ENCODE measurements at places on chromosomes 3 and 15.
A peak's percentile ranks its signal among the peaks of the same experiment; 100 is the strongest.

GRCh38 chr3:110430146-110430545 is 641.5 kb upstream of the NECTIN3 start:
- DNase-seq: no peak

DNA sequence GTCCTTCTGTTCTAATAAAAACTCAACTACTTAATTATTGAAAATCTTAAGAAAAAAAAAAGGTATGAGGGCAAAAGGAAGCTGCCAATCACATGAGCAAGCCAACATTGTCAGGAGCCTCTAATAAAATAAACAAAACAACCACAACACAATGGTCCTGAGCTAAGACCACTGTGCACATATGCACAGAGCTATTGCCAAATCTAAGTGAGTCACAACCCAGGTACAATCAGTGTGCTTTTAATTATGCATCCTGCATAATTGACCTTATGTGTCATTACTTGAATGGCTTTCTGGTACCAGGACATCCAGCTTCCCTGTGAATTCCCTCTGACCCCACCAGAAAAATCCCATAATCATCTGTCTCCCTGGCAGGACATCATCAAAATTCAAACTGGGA is 639.8 kb downstream of the MAGI1 start:
- DNase-seq: no peak

DNA sequence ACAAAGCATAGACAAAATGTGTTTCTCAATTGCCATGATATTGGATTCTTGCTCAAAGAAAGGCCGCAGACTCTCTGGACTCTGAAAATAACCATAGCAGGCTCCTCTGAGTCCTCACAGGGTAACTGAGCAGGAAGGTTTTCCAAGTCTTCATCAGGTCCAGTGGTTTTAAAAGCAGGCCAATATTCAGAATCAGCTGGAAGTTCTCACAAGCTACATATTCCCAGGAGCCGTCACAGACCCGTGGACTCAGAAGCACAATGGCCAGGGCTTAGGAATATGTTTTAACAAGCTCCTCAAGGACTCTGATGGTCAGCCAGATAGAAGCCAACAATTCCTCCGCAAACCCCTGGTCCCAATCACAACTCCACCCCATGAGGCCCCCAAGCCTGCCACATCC is 256.1 kb upstream of the ADAMTS9 start:
- DNase-seq: no peak

GRCh38 chr3:115855911-115856310 is 232.6 kb downstream of the GAP43 start:
- no peak for DNase-seq

GRCh38 chr3:46634856-46635255 is 22.5 kb downstream of the FAM240A start:
- DNase-seq: no peak

DNA sequence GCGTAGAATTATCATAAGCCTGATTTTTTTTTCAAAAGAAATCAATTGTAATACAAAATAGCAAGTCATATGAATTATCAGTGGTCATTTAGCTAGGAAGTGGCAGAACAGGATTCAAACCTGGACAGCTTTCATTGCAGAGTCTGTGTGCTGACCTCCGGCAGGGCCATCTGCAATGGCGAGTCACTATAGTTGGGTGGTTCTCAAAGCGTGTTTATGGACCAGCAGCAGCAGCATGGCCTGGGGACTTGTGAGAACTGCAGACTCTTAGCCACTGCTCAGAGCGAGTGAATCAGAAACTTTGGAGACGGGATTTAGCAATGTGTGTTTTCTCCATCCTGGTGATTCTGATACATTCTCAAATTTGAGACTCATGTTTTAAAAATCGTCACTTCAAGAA is 202.3 kb upstream of the SUCLG2 start:
- no peak for DNase-seq

DNA sequence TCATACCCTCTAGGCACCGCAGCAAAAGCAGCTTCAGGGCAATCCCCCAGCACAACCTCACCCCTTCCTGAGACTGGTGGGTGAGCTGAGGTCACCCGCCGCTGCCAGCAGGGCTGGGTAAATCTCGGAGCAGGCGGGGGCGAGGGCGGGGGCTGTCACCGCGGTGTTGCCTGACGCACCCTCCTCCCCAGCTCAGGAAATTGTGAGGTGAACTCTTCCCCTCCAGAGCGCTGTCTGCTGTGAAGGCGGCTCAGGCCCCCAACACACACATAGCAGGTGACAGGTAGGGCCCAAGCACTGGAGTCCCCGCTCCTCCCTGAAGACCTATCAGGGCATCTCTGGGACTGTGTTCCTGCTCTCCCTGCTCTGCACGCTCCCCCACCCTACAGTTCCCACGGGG is 30.2 kb upstream of the FURIN start:
- DNase-seq: peak; percentile 64

GRCh38 chr3:29454161-29454611 is 173.3 kb downstream of the RBMS3 start:
- DNase-seq: no peak

DNA sequence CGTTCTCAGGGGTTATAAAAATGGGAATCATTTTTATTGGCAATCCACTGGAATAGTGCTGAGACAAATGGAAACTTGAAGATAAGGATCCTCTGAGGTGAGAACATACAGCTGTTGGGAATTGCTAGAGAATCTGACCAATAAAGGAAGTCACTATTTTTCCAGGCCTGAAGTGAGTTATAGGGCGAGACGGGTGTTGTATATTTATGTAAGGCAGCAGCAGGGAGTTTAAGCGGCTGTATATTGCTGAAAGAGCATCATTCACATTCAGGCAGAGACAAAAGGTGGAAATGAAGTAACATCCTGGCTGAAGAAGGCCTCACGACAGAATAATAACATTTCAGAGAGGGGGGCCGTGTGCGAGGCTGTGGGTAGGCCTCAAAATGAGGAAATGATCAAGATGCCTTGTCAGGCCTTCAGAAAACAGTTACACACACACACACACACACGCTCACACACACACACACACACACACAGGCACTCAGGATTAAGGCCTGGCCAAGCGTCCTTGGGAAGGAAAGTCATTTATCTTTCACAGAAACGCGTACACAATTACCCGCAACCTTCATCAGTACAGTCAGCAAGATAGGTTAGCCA is 964.9 kb upstream of the NR2F2 start:
- no peak for DNase-seq

GRCh38 chr15:54515664-54516582 is 537.7 kb downstream of the UNC13C start:
- no peak for DNase-seq

DNA sequence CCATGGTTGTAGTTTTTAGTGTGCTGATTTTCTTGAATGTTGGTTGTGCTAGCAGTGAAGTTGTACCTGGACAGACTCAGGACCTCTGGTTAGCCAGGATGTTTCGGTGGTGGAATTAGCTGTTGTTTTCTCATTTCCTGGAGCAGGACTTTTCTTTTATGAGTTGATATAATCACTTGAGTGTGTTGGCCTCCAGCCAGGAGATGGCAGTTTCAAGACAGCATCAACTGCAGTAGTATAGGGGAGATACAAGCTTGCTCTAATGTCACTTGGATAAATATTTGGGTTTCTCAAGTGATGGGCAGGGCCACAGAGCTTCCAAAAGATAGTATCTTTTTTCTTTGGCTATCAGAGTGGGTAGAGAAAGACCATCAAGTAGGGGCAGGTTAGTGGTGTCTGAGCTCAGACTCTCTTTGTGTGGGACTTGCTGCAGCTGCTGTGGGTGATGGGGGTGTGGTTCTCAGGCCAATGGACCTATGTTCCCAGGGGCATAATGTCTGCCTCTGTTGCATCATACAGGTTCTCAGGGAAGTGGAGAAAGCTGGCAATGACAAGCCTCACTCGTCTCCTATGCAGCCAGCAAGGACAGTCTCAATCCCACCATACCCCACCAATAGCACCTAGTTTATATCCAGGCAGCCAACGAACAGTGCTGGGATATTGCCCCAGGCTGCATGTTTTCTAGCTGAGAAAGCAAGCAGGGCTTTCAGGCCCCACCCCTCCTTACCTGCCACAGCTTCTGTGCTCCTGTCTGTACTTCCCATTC is 14.6 kb upstream of the OR5K2 start:
- no peak for DNase-seq

- DNase-seq: no peak
Observed at GRCh38 chr15:52102463-52102862, 10.1 kb downstream of the BCL2L10 start.

DNA sequence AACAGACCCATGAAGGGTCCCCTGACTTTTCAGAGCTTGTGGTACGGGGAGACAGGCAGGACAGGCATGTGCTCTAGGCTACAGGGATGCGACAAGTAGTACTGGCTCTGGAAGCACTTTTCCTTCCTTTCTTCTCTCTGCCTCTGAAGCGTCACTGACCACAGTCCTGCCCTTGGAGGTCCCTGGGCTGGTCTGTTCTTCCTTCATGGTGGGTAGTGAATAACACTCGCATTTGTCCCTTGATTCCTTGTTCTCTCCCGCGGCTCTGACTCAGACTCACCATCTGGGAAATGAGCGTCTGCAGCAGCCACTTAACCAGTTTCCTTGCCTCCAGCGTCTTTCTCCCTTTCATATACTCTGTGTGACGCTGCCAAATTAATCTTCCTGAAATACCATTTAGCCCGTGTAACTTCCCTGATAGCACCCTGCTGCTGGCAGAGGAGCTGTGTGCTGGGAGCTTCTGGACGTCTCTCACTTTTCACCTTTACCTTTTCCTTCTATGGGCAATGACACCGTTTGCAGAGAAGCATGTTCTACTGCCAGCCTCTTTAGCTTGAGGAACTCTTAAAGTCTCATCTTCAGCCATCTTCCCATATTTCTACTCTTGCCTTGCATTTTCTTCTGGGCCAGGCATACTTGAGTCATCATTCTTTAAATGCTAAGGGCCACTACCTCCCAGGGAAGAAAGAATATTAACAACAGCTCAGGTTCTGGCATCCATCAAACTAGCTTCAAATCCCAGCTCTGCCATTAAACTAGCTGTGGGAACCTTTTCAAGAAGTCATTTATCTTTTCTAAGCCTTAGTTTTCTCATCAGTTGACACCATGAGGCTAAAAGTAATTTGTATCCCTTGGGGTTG is 33.6 kb downstream of the TMEM45A start:
- no peak for DNase-seq

DNA sequence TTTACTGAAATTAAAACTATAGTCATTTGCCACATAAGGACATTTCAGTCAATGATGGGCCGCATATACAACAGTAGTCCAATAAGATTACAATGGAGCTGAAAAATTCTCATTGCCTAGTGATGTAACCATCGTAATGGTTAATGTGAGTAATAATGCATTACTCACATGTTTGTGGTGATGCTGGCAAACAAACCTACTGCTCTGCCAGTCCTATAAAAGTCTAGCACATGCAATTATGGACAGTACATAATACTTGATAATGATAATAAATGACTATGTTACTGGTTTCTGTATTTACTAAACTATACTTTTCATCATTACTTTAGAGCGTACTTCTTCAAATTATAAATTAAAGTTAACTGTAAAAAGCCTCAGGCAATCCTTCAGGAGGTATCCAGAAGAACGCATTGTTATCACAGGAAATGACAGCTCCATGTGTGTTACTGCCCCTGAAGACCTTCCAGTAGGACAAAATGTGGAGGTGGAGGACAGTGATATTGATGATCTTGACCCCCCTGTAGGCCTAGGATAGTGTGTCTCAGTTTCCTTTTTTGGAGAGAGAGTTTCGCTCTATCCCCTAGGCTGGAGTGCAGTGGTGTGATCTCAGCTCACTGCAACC is 102.7 kb downstream of the ATP1B3 start:
- DNase-seq: no peak
